T-cell (primary cell): ENCODE measurements at places on chromosomes 13 and 19.

GRCh38 chr13:95641291-95642027, 3.0 kb downstream of the DZIP1 start:
- no peaks in the 10 kb centered on the region for H3K4me1 ChIP-seq
- H3K4me3 ChIP-seq = no peak overlapping the region
- no peaks in the 10 kb centered on the region for H3K36me3 ChIP-seq
- DNase-seq = no peak
- peaks cover 33% of the 10 kb centered on the region for H3K27me3 ChIP-seq
- H3K27ac ChIP-seq = no peak overlapping the region

DNA sequence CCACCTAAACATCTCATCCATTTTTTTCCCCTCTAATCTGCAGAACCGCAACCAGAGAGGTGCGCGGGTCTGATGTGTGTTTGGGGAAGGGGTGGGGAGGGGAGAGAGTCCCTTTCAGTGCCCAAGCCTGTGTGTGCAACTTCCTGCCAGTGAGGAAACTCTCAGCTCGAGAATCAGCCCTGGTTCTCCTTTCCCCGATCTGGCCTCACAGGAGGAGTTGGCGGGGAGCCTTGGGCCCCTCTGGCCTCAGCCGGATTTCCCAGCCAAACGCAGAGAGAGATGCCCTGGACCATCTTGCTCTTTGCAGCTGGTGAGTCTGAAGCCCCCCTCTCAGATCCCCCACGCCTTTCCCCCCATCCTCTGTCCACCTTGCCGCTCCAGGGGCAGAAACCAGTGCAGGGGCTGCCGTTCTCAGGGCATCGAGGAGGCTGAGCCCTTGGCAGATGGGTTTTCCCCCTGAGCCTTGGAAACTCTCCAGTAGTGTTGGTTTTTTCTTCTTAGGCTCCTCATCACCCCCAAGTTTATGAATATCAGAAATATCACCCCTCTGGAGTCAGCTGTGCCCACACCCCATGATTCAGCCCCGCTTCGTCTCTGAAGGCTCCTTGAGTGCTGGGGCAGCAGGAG, at the start of gene C19orf38:
Gene C19orf38, plus strand, starts transcription at position 186 of the 627 bp plus-strand sequence. Its CDS starts 94 bp downstream, at position 280.
- no peak within 1 kb of the TSS for H3K27ac ChIP-seq
- peaks cover 23% of the 10 kb centered on the region for H3K27me3 ChIP-seq
- DNase-seq = no peak

DNA sequence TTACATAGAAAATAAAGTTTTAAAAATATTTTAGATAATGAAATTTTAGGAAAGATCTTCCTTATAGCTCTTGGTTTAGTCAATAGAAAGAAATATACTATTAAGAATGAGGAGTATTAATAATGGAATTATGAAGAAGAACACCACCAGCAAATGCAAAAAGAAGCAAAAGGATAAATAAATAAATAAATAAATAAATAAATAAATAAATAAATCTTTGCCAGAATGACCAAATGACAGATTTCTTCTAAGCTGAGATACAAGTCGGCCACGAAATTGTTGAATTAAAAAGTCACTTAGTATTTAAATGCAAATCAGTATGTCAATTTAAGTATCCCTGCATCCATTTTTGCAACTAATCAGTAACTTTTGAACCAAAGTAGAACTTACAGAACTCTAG, 95.9 kb downstream of the DACH1 start:
- no peak for DNase-seq
- no peak overlapping the region for H3K4me3 ChIP-seq
- H3K36me3 ChIP-seq = no peaks in the 10 kb centered on the region
- H3K4me1 ChIP-seq = no peaks in the 10 kb centered on the region
- no peak overlapping the region for H3K27ac ChIP-seq

GRCh38 chr19:40549007-40549708, 27.5 kb upstream of the SHKBP1 start:
- H3K4me1 ChIP-seq = peaks cover 5% of the 10 kb centered on the region
- no peak overlapping the region for H3K4me3 ChIP-seq
- no peak overlapping the region for H3K27ac ChIP-seq
- peak; percentile 72 for DNase-seq
- H3K36me3 ChIP-seq = no peaks in the 10 kb centered on the region

DNA sequence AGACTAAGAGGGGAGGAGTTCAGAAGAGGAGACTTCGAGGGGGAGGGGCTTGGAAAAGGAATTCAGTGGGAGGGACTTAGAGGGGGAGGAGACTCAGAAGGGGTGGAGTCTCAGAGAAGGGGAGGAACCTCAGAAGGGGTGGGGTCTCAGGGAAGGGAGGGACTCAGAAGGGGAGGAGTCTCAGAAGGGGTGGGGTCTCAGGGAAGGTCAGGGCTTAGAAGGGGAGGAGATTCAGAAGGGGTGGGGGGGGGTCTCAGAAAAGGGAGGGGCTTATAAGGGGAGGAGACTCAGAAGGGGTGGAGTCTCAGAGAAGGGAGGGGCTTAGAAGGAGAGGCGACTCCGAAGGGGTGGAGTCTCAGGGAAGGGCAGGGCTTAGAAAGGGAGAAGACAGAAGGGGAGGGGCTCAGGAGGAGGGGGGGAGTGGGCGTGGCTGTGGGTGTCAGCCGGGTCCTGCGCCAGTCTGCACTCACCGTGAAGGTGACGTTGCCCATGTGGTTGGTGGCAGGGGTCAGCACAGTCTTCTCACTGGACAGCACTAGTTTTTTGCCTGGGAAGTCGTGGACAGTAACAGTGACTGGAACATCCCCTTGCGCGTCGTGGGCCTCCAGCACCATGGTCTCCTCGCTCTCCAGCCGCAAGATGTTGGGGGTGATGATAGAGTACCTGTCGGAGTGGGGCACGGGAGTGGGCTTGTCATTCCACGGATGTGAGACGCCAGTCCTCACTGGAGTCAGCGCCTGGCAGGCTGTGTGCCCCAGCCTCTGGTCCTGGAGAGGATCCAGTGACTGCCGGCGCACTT, 1.5 kb downstream of the C3 start:
- no peaks in the 10 kb centered on the region for H3K36me3 ChIP-seq
- H3K4me1 ChIP-seq = peaks cover 7% of the 10 kb centered on the region
- H3K27ac ChIP-seq = no peak overlapping the region
- peaks cover 2% of the 10 kb centered on the region for H3K27me3 ChIP-seq
- DNase-seq = no peak
- no peak overlapping the region for H3K4me3 ChIP-seq

GRCh38 chr19:46731007-46731501, 14.1 kb upstream of the PRKD2 start:
- no peaks in the 10 kb centered on the region for H3K27me3 ChIP-seq
- H3K4me1 ChIP-seq = no peaks in the 10 kb centered on the region
- peaks cover 12% of the 10 kb centered on the region for H3K36me3 ChIP-seq
- no peak for DNase-seq

DNA sequence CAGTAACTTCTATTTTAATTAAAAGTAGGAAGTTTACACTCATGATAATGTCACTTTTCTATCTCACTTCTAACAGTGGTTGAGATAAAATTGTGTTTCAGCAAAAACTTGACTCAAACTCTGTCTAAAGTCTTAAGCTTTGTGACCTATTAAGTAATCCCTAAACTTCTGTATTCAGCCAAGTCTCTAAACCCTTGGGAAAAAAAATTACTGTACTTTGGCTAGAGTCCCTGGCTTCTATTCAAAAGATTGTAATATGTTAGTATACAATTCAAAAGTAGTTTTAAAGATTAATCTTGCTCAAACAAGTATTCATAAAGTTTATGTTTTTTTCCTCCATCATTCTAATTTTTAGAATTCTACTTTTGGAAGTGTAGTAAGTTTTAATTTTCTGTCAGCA, 1248.8 kb downstream of the UQCRFS1 start:
- no peaks in the 10 kb centered on the region for H3K27me3 ChIP-seq
- no peak overlapping the region for H3K27ac ChIP-seq
- H3K4me1 ChIP-seq = no peaks in the 10 kb centered on the region

- no peak for DNase-seq
- H3K4me1 ChIP-seq = no peaks in the 10 kb centered on the region
- no peak overlapping the region for H3K27ac ChIP-seq
Measured at GRCh38 chr13:33994826-33995502, 177.0 kb downstream of the RFC3 start.

GRCh38 chr13:85719749-85720148, 79.5 kb downstream of the SLITRK6 start:
- H3K4me1 ChIP-seq = no peaks in the 10 kb centered on the region
- no peaks in the 10 kb centered on the region for H3K27me3 ChIP-seq
- no peaks in the 10 kb centered on the region for H3K36me3 ChIP-seq
- no peak overlapping the region for H3K4me3 ChIP-seq
- H3K27ac ChIP-seq = no peak overlapping the region
- DNase-seq = no peak

DNA sequence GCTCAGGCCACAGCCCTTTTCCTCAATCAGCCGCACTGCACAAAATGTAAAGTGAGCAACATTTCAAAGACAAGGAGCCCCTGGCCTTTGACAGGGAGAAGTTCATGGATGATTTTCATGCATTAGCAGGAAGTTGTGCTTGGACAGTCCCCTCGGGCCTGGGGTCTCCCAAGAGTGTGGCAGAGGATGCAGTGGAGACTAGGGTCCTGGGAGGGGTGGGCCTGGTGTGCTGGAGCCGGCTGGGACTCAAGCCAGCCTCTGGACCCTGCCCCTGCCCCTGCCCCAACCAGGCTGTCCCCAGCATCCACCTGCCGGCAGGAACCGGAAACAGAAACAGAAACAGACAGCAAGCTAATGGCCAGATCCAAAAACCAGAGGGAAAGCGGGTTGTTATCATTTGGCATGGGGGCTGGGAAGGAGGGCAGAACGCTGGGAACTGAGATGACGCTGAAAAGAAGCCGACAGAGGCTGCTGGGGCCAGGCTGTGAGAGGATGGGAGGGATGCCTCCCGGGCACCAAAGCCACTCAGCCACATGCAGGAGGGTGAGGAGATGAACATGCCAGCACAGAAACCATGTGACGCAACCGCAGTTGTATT, 2.3 kb downstream of the GAS6 start:
- H3K36me3 ChIP-seq = no peaks in the 10 kb centered on the region
- peaks cover 19% of the 10 kb centered on the region for H3K4me1 ChIP-seq
- no peak for DNase-seq

DNA sequence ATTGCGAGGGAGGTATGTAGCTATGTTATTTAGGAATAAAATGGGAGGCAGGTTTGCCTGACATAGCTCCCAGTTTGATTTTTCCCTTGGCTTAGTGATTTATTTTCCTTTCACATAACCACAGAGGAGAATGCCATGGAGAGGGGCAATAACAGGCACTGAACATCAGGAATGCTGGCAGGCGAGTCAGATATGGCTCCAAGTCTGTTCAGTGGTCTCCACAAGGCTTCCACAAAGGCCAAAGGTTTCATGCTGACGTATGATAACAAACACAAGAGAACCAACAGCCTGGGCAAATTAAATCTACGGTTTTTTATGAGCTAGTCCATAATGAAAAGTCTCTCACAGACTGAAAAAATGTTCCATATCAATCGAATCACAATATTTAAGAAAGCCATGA, 66.7 kb downstream of the SUCLA2 start:
- no peak overlapping the region for H3K27ac ChIP-seq
- no peaks in the 10 kb centered on the region for H3K27me3 ChIP-seq
- H3K36me3 ChIP-seq = peaks cover 6% of the 10 kb centered on the region
- DNase-seq = no peak
- H3K4me3 ChIP-seq = no peak overlapping the region

DNA sequence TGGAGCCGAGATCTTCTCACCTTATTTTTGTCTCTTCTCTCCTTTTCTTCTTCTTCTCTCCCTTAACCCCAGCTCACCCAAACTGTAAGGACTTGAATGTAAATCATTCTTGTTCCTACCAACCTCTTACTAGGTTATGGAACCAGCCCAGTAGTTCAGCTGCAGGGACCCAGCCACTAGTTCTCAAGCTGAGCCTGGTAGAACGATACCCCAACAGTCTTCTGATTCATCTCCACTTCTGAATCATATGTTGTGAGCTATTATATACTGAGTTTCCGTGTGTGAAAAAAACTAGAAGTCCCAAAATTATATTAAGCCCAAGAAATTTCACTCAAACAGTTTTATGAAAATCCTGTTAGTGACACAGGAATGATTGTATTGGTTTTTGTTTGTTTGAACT, 67.7 kb downstream of the DCT start:
- DNase-seq = no peak
- H3K36me3 ChIP-seq = no peaks in the 10 kb centered on the region
- H3K4me3 ChIP-seq = no peak overlapping the region
- no peak overlapping the region for H3K27ac ChIP-seq

DNA sequence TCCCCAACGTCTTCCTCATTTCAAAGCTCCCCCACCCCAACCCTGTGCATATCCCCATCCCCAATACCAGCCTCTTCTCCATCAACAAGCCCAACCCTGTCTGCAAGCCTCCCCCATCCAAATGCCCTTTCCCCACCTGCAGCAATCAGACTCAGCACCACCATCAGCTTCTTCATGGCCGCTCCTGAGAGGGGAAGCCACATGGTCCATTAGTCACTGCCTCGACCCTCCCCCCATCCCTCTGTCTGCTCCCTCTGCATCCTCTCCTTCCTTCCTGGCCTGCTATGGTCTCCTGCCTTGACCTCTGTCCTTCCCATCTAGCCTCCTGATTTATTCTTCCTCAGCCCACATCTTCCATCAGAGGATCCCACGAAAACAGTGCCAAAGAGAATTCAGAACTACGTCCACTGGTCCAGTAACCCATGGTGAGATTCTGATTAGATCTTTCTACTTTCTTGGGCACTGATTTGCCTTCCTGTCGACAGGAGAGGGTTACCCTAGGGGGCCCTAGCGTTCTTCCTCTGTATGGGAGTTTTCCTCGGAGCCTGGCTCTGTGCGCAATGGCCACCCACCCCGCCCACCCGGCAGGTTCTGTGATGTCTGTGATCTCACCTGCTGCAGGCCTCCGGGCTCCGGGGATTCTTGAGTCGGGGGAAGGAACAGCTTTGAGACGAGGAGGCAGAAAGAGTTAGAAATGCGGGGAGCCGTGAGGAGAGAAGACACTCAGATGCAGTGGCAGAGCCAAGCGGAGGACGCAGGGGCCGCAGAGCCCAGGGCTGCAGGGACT, 1.3 kb downstream of the KLK6 start:
- no peak overlapping the region for H3K27ac ChIP-seq
- H3K36me3 ChIP-seq = no peaks in the 10 kb centered on the region
- no peaks in the 10 kb centered on the region for H3K27me3 ChIP-seq
- no peak for DNase-seq
